Pancreas (tissue), 10 donors: ENCODE measurements at places on chromosomes 1 and 21. TPM values are rescaled to one million over a fixed set of nuclear protein-coding genes. Genes with fewer than 3 reads are reported as not detected.

GRCh38 chr21:17467392-17467791 is 45.5 kb upstream of the CXADR start:
- H3K27me3 ChIP-seq = no peaks in the 10 kb centered on the region
- peak overlapping the region; percentile 43 for H3K27ac ChIP-seq
- DNase-seq = no peak
- no peak overlapping the region for H3K4me3 ChIP-seq
- H3K4me1 ChIP-seq = no peaks in the 10 kb centered on the region

GRCh38 chr1:169712309-169712631 is 850 bp upstream of the SELL start:
- H3K4me1 ChIP-seq = no peaks in the 10 kb centered on the region
- H3K4me3 ChIP-seq = no peak overlapping the region
- no peaks in the 10 kb centered on the region for H3K27me3 ChIP-seq
- no peaks in the 10 kb centered on the region for H3K36me3 ChIP-seq

DNA sequence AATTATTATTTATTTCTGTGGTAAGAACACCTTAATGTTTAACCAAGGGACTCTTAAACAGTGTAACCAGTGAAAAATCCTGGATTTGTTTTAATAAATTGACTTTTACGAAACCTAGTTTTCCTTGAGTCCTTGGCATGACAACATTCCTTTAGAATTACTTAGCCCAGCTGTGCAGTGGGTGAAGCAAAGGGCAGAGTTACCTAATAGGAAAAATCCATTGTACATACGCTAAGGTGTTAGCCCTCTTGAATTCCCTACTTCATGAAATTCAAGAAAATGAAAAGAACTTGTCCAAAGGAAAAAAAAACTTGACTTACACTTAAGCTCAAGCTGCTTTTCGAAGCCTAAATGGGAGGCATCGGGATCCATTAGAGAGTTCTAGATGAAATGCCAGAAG is 852.0 kb upstream of the ADAMTS5 start:
- no peak overlapping the region for H3K4me3 ChIP-seq
- no peak overlapping the region for H3K27ac ChIP-seq
- no peak for DNase-seq
- no peaks in the 10 kb centered on the region for H3K27me3 ChIP-seq

DNA sequence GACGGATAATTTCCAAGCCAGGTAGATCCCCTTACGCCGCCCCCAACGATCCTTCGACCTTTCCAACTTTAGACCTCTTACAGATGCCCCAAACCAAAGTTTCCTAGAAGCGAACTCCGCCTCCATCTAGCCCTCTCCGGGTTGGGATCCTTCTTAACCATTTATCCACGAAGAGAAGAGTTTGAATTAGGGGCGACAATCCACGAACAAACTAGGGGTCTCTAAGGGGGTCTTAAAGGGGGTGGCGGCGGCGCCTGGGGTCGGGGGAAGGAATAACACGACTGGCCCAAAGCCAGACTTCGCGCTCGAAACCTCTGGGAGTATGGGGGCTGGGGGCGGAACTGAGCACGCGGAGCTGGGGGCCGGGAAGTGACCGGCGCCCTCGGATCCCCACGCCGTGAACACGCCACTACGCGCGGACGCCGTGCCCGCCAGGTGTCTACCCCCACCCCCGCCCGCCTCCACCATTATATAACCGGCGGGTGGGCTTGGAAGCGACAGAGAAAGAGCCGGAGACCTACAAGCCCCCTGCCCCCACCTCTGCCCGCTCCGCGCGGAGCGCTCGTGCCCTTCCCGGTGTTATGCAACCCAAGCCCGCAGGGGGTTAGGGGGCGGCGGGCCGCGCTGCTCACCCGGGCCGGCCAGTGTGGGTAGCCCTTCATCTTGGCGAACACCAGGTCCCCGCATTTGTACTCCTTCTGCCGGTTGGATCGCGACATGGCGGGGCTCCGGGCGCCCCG is 594 bp downstream of the HDGF start:
- peaks cover 37% of the 10 kb centered on the region for H3K4me1 ChIP-seq
- peak overlapping the region; percentile 93 for H3K4me3 ChIP-seq
- H3K27ac ChIP-seq = peak overlapping the region; percentile 90
- no peaks in the 10 kb centered on the region for H3K27me3 ChIP-seq
- peak; percentile 68 for DNase-seq

- H3K27me3 ChIP-seq = no peaks in the 10 kb centered on the region
- H3K4me3 ChIP-seq = no peak overlapping the region
- H3K27ac ChIP-seq = no peak overlapping the region
- peak; percentile 65 for DNase-seq
- peaks cover 21% of the 10 kb centered on the region for H3K4me1 ChIP-seq
Observed at GRCh38 chr1:157154940-157155514, 16.8 kb upstream of the ETV3 start.

GRCh38 chr1:230306169-230306568 is 120.0 kb downstream of the PGBD5 start:
- no peaks in the 10 kb centered on the region for H3K27me3 ChIP-seq
- H3K27ac ChIP-seq = no peak overlapping the region
- no peak for DNase-seq
- H3K4me3 ChIP-seq = no peak overlapping the region
- no peaks in the 10 kb centered on the region for H3K36me3 ChIP-seq

GRCh38 chr1:156941675-156942074 is 21.2 kb downstream of the LRRC71 start:
- no peaks in the 10 kb centered on the region for H3K27me3 ChIP-seq
- H3K4me1 ChIP-seq = no peaks in the 10 kb centered on the region
- H3K4me3 ChIP-seq = no peak overlapping the region
- no peak for DNase-seq

DNA sequence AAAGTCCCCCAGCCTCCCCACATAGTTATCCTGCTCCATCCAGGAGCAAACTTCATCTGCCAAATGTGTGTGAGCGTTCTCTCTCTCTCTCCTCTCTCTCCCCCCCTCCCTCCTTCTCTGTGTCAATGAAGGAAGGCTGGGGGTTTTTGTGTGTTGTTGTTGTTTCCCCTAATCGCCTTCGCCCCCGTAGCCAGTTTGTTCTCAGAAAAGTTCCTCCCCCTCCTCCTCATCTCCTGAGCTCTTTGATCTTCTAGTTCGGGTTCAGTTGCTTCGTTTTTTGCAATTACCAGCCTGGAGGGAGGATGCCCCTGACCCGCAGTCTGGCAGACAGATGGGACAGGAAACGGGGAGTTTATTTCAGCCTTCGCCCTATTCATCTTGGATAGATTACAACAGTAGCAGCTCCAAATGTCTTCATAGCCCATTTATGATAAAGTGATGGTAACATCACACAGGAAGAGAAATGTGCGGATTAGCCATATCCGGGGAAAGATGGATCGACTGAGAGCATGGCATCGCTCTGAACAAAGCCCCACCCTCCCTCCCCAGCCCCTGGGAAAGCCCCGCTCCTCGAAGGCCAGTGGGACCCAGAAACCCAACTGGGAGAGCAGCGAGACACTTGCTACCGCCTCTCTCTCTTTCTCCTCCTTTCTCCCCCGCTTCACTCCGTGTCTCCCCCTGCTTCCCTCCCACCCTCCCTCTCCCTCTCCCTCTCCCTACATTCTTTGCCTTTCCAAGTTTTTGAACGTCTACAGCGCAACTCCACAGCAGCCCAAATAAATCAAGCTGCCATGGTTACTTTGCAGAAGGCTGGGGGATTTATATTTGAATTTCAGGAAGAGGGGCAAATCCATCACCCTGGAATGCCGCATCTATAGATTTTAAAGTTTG is 139.7 kb upstream of the ARHGEF16 start:
- H3K27ac ChIP-seq = peak overlapping the region; percentile 81
- H3K4me3 ChIP-seq = no peak overlapping the region
- no peaks in the 10 kb centered on the region for H3K36me3 ChIP-seq
- DNase-seq = no peak
- no peaks in the 10 kb centered on the region for H3K27me3 ChIP-seq
- H3K4me1 ChIP-seq = peaks cover 5% of the 10 kb centered on the region

DNA sequence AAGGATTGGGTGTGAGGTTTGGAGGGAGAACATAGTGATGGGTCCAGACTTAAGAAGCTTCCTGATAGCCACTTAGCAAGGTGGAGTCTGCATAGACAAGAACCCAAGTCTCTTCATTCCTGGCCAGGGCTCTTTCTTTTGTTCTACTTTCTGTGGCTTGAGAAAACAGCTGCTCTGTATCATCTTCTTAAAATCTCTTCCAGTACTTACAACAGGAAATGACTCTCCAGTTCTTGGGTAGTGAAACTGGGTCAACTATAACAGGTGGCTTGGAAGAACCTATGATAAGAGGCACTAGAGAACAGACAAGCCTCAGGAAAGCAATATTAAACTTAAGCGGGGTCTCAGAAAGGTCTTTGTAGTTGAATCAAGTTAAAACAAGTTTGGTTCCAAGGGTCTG is 148.1 kb upstream of the USP24 start:
- H3K27me3 ChIP-seq = no peaks in the 10 kb centered on the region
- H3K4me1 ChIP-seq = no peaks in the 10 kb centered on the region
- no peak for DNase-seq
- H3K36me3 ChIP-seq = no peaks in the 10 kb centered on the region
- no peak overlapping the region for H3K27ac ChIP-seq

DNA sequence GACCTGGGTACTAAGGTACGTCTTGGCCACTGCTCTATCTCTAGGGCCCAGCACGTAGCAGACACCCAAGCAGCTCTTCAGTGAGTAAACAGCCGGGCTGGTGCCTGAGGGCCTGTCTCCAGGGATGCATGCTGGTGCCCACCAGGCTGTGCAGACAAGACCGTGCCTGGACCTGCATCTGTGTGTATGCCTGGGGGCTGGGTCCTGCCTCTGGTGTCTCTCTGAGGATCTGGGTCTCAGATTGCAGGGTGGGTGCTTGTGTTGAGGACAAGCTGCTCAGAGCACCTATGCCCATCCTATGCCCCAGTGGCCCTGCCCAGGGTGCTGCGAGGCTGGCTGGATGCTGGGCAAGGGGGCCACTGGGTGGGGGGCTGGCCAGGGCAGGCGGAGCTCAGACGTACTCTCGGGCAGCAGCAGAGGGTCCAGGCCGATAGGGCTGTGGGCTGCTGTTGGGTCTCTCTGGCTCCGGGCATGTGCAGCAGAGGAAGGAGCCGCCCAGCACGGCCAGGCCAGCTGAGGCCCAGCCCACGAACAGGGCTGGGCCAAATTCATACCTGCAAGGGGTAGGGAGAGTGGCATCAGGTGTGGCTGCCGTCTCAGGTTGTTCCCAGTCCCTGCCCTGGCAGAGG is 4.4 kb downstream of the CLDN19 start:
- no peaks in the 10 kb centered on the region for H3K27me3 ChIP-seq
- H3K4me1 ChIP-seq = no peaks in the 10 kb centered on the region

DNA sequence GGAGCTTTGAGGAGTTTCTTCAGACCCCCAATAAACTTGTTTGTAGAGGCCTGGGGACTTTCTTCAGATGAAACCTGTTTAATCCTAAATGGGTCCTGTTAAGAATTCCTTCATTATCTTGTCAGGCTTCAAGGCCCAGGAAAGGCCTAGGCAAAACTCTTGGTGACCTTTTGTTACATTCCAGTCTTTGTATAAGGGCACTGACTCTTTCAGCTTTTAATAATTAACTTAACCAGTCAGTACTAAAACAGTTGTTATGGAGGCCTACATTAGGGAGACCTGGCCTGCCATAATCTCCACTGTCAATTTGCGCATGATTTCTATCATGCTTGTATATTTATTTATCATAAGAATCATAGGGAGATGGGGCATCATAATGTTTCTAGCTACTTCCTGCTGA is 110.2 kb downstream of the FCRL5 start:
- no peak overlapping the region for H3K27ac ChIP-seq
- no peaks in the 10 kb centered on the region for H3K27me3 ChIP-seq
- no peak for DNase-seq

DNA sequence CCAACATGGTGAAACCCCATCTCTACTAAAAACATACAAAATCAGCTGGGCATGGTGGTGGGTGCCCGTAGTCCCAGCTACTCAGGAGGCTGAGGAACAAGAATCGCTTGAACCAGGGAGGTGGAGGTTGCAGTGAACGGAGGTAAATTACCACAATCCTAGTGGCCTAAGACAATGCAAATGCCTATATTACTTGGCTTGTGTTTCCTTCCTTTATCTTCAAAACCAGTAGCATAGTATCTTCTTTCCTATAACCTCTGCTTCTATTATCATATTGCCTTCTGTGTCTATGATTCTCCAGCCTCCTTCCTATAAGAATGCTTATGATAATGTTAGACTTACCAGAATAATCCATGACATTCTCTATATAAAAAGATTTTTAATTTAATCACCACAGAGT is 156.2 kb upstream of the RGS18 start:
- H3K36me3 ChIP-seq = no peaks in the 10 kb centered on the region
- H3K4me3 ChIP-seq = no peak overlapping the region
- no peaks in the 10 kb centered on the region for H3K4me1 ChIP-seq
- no peak for DNase-seq
- no peaks in the 10 kb centered on the region for H3K27me3 ChIP-seq

DNA sequence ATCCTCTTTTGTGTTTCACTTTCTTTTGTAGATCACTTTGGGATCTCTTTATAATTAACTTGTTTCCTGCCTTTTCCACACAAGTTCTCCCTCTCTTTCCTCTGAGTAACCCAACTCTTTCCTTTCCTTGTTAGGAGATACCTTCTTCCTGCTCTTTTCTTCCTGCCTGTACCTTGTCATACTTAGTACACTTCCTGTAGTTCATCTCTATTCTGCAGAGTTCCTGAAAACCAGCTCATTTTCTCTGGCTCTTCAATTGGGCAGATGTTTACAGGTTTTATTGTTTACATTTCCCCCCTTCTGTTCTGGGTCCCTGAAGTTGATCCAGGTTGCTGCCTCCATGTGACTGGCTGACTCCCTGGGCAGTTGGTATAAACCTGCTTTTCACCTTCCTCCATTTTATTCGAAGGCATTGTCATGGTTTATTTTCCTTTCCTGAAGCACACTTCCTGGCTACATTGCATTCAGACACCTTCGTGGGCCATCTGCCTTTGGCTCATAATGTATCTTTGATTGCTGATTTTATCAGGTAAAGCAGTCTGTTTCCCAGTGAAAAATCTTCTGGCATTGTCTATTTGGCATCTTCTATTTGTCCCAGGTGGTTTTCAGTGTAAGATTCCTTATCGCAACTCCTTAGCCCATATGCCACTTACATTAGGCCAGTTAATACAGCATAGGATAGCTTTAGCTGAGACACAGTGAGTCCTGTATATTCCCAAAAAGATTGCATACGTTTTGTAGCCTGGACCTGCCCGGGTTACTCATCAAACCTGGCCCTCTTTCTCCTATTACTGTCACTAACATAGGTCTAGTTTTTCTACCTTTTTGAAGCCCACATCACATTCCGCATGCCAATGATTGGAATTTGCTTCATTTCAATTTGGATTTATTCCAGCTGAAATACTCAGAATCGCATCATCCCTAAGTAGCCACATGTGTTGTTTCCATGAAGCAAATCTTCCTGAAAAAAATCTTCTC is 15.4 kb downstream of the CTH start:
- no peaks in the 10 kb centered on the region for H3K4me1 ChIP-seq
- H3K27ac ChIP-seq = no peak overlapping the region

GRCh38 chr1:53621144-53621543 is 117.8 kb downstream of the GLIS1 start:
- no peaks in the 10 kb centered on the region for H3K27me3 ChIP-seq
- no peaks in the 10 kb centered on the region for H3K36me3 ChIP-seq
- H3K4me3 ChIP-seq = no peak overlapping the region
- no peak overlapping the region for H3K27ac ChIP-seq
- H3K4me1 ChIP-seq = no peaks in the 10 kb centered on the region
- peak; percentile 10 for DNase-seq

PLA2G2F gene
- total RNA-seq = not detected

DRAXIN gene
- 0.03 TPM for total RNA-seq

ASCL5 gene
- total RNA-seq = 1.1 TPM

PRRX1 gene
- 2.7 TPM for total RNA-seq

S100A11 gene
- 39.9 TPM for total RNA-seq

AQP10 gene
- total RNA-seq = not detected

NUDT17 gene
- total RNA-seq = 1.9 TPM

KDF1 gene
- total RNA-seq = 9.6 TPM

SYT14 gene
- total RNA-seq = 0.72 TPM

SPRR5 gene
- total RNA-seq = not detected

C1orf141 gene
- not detected for total RNA-seq

CELA3B gene
- total RNA-seq = 15,716 TPM
